ENCODE measurements at places on chromosomes 1 and 21. TPM values are rescaled to one million over a fixed set of nuclear protein-coding genes. Genes with fewer than 3 reads are reported as not detected.

GRCh38 chr1:27824411-27824810 lies 6.2 kb upstream of the PPP1R8 start:
- no peak for DNase-seq

DNA sequence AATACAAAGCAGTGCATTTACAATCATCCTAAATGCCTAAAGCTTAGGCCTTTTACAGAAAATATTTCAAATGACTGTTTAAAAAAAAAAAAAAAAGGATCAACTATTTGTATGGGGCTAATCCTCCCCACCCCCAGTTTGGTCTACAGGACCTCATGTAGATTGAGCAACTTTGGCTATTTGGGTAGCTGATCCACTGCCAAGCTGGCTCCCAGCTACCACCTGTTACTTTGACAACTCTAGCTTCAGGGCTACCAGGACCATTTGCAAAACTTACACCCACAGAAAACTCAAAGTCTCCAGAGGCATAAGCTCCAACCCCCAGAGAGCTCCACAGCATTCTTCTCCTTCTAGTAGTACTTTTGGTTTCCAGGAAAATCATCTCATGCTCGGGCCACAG lies 29.4 kb downstream of the JAK1 start:
- no peak for DNase-seq

Gene AMPD1
- not detected for total RNA-seq

GRCh38 chr1:117570988-117571409 lies 34.8 kb upstream of the TENT5C start:
- peak; percentile 35 for DNase-seq

Gene TAF13
- 157 TPM for total RNA-seq

DNA sequence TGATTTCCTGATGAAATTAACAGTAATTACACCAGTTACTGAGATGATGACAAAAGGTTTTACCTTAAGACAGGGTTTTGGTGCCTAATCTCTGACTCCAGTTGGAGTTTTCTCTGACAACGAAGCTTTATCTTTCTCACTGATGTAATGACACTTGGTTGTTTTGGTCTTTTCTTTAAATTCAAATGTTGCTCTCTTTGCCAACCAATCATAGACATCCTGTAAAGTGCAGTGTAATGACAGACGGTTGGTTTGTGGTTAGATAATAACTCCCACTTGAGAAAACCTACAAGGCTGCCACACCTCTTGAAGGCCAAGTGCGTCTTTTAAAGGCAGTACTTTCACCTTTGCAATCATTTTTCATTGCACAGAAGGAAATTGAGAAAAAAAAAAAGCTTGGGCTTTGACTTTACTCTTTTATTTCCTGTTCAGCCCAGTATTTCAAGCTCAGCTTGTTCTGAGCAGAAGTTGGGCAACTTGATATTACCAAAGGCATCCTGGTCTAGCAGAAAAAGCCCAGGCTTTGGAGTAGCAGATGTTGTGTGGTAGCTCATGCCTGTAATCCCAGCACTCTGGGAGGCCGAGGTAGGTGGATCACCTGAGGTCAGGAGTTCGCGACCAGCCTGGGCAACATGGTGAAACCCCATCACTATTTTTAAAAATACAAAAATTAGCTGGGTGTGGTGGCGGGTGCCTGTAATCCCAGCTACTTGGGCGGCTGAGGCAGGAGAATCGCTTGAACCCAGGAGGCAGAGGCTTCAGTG lies 14.9 kb downstream of the PDIK1L start:
- DNase-seq = peak; percentile 87
